ENCODE measurements at places on chromosomes 13 and 19. TPM values are rescaled to one million over a fixed set of nuclear protein-coding genes. Genes with fewer than 3 reads are reported as not detected.

The SHISA7 gene
- not detected for total RNA-seq

DNA sequence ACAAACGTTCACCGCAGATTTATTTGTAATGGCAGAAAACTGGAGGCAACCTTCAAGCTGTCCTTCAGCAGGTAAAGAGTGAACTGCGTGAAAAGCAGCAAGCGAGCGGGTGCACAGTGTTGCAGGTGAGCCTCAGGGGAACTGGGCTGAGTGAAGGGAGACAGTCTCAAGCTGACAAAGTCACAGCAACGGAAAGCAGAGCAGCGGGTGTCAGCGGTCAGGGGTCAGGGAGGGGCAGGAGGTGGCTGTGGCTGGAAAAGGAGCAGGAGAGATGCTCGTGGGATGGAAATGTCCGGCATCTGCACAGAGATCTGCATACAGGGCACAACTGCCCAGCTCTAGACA is 8.5 kb upstream of the RASA3 start:
- no peak for DNase-seq

The MEDAG gene
- total RNA-seq: 21.6 TPM

DNA sequence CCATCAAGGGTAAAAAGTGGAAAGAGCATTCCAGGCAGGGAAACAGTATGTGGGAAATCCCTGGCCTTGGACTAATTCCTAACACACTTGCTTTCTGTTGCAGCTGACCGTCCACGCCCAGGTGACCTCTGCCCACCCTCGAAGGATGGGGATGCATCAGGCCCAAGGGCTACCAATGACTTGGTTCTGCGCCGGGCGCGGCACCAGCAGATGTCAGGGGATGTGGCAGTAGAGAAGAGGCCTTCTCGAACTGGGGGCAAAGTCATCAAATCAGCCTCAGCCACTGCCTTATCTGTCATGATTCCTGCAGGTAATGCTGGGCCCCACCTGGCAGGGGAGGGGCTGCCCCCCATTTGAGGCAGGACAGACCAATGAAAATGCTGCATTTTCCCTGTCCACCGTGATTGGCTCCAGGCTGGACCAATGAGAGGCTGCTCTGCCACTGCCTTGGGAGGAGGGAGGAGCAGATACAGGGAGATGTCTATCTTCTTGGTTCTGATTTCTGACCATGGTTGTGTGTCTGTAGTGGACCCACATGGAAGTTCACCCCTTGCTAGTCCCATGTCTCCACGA is 12.6 kb downstream of the DNASE2 start:
- DNase-seq: no peak

The MYH14 gene
- total RNA-seq: 0.07 TPM

DNA sequence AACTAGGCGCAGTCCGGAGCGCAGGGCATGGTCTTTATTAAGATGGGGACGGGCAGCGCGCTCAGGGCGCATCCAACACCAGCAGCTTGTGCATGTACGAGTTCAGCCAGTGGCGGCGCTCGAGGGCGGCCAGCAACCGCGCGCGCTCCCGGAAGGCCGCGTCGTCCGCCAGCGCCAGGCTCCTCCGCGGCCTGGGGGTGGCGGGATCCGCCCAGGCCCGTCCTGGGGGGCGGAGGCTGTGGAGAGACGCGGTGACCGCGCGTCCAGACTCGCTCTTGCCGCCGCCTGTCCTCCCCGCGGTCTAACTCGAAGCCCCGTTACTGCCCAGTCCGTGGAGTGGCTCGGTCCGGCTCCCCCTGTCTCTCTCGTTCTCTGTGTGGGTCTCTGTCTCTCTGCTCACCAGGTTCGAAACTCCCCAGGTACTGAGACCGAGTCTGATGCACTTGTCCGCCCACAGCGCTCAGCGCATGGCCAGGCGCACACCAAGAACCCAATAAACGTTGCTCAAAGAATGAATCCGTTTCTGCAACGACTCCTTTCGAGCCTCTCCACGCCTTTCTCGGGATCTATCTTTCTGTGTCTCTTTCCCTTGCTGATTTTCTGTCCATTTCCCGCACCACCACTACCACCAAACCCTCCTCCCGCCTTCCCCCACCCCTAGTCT is 702 bp downstream of the PTH2 start:
- DNase-seq: no peak

The MLLT1 gene
- total RNA-seq: 6.0 TPM

All from pulmonary artery endothelial cell (primary cell).